GM12878 (cell line): ENCODE measurements at places on chromosomes 5 and 9.

DNA sequence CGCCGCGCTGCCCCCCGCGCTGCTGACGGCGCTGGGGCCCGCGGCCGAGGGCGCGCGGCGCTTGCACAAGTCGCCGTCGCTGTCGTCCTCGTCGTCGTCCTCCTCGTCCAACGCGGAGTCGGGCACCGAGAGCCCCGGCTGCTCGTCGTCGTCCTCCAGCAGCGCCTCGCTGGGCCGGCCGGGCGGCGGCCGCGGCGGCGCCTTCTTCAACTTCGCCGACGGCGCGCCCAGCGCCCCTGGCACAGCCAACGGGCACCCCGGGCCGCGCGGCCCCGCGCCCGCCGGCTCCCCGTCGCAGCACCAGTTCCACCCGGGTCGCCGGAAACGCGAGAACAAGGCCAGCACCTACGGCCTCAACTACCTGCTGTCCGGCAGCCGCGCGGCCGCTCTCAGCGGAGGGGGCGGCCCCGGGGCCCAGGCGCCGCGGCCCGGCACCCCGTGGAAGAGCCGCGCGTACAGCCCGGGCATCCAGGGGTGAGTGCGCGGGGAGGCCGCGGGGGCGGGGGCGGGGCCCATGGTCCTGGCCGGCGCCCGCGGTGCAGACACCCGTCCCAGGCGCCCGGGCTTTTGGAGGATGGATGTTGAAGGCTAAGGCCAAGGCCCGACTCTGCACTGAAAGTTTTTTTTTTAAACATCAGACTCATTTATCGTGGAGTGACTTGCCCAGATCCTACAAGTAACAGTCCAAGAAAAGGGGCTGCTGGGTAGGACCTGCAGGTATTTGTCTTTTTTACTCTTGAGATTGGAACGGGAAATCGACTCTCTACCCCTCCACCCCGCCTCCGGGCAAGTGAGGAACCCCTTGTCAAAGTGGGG, 1.2 kb downstream of the TENT4A start:
- DNase-seq, result no peak

DNA sequence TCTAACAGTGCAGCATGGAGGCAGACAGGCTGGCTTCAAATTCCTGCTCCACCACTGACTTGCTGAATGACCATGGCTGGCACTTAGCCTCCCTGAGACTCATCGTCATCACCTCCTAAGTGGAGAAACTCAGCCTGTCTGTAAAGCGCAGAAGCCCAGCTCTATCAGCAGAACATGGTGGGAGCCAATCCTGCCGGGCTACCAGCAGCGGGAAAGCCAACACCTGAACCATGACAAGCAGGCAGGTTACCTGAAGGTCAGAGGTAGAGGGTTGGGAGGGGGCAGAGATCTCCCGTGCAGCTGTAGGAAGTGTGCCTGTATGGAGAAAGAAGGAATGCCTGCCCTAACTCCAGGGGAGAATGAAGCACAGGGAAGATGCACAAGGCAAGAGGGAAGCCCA, 72.6 kb upstream of the LRRTM2 start:
- no peak for DNase-seq

DNA sequence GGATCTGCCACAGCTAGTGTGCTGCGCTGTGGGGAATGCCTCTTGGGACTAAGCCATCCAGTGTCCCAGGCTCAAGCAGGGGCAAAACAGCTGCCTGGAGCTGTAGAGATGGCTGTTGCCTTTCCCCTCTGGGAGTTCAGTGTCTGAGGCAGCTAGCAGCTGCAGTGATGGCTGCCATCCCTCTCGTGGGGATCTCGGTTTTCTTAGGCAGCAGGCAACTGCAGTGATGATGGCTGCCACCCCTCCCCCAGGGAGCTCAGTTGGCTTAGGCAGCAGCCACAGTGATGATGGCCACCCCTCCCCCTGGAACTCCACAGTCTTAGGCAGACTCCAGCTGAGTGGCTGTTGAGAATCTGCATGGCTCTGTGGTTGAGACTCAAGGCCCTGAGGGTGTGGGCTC, 1389.2 kb upstream of the NUDT12 start:
- no peak for DNase-seq

DNA sequence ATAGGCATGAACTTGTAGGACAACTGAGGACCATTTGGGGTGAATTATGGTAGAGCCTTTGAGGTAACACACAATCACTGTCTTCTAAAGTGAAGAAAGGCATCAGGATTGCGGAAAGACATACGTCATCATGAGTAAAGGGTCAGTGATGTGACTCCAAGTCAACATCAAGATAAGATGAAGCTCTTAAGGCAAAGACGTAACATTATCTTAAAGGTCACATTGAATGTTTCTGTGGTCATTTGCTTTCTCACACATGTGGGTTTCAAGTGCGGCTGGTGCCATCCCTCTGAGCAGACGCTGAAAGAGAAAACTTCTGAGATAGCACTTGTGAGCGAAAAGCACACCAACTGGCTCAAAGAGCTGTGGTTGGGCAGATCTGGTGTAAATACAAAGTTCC, 63.3 kb upstream of the GRAMD2B start:
- peak; percentile 32 for DNase-seq

- DNase-seq, result no peak
Measured at GRCh38 chr9:92181296-92181695, 66.1 kb upstream of the SPTLC1 start.

- no peak for DNase-seq
Measured at GRCh38 chr5:143554187-143554717, 150.8 kb upstream of the NR3C1 start.

DNA sequence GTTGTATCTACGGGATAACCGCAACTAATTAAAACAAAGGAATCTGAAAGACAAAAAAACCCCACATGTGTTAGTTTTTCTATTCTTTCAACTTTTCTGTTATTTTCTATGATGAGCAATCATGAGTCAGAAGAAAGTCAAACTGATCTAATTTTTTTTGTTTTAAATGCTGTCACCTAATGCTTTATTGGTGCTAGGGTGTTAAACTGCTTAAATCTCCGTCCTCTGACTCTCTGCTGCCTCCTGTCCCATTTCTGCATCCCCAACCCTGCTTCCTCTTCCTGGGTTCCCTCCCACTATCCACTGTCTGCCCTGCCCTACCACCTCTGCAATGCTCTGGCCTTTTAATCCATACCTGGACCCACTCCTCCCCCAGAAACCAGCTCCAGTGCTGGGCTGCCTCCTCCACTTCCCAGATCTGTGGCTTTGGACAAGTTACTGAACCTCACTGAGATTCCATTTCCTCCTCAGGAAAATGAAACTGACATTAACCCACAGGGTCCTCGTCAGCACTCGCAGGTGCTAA, 15.7 kb downstream of the PTPN3 start:
- DNase-seq, result no peak
